ENCODE measurements at places on chromosomes 7 and 10.

DNA sequence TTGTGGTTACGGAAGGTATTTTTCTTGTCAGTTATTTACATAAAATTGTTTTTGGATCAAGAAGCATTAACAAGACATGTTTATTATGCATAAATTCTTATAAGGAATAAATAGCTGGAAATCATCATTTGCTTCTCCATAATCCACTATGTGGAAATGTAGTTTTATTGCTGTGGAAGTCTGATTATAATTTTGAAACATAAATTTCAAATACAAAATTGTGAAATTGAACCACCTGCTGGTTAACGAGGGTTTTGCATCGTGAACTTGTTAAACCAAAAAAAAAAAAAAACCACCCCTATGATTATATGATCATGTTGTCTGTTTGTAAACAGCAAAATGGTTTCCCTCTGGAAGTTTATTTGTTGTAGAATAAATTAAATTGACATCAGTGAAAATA lies 25.9 kb downstream of the ABRAXAS2 start:
- no peak for DNase-seq

GRCh38 chr10:124119216-124119615 lies 25.8 kb upstream of the CHST15 start:
- DNase-seq, result no peak

DNA sequence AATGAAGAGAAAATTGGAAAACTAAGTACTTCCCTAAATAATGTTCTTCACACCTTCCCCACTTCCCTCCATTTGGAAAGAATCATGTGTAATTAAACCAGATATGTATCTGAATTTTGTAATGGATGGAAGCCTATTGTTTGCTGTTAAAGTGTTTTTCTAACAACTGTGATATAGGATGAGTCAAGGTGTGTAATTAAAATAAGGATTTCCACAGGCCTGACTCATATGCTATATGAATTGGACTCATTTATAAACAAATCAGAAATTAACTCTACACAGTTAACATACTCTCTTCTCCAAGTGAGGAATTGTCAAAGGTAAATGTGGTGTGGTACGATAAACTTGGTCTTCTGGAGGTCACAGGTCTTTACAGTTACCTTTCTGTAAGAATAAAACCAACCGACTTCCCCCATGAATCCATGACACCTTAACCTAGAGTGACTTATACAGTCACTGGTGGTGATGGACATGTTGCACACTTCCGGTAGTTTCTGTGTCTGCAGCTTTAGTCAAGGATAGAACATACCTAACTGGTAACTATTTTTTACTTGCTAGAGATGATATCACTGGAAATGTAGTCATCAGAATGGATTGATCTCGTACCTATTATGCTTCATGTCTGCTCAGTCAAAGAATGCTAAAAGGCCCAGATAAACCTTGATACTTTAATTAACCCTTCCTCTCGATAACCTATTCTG lies 12.8 kb downstream of the PNLIPRP3 start:
- DNase-seq, result no peak

DNA sequence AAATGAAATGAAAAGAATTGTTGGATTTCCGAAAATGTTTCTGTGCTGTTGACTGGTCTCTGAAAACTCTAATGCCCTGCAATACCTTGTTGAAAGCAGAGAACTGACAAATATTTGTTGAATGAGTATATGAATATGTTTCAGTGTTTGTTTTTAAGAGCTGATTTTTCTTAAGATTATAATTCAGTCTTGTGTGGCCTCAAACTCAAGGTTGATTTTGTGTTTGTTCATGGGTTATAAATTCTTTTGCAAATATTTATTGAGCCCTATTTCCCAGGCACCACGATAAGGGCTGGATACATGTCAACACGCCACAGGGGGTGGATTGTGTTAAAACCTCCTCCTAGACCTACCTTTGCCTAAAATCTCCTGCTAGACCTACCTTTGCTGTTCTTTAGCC lies 203.9 kb upstream of the PLPP4 start:
- no peak for DNase-seq

DNA sequence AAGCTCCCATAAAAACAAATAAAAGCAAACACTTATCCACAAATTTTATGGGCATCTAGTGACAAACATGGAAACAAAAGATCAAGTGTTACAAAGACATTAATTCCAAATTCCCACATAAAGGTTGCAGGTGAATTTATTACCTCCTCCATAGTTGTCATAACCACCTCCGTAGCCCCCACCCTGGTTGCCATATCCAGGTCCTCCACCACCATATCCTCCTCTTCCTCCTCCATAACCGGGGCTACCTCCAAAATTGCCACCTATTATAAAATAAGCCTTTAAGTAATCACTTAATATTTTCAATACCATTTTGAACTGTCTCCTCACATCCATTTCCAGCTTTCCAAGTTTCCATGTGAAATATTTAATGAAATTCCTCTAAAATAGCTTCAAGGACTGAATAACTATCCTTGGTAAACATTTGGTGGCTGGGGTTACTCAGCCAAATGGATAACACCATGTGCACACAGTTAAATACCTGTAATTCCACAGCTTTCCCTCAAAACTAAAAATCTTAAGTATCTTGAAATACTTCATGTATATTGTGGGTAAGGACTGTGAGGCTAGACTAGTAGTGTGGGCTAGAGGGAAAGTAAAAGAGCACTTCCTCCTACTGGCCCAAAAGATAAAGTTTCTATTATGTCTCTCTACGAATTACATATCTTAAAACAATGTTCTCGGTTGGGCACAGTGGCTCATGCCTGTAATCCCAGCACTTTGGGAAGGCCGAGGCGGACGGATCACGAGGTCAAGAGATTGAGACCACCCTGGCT lies 6.9 kb downstream of the HNRNPA2B1 start:
- DNase-seq, result no peak
